ENCODE measurements at places on chromosomes 16 and 17. TPM values are rescaled to one million over a fixed set of nuclear protein-coding genes. Genes with fewer than 3 reads are reported as not detected.

DNA sequence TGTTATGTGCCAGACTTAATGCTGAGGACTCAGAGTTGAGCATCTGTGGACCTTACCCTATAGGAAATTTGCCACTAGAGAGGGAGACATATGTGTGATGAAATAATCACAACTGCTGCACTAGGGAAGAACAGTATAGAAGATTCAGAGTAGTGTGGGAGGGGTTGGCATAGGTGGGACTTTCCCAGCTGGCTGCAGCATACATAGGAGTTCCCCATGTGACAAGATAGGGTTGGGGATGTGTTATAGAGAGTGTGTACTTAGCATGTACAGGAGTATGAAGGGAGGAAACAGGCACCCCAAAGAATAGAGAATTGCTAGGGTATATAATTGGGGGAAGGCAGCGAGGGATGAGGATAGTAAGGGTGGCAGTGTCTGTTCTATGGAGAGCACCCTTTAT is 2.9 kb downstream of the NUP93 start:
- DNase-seq, result no peak

DNA sequence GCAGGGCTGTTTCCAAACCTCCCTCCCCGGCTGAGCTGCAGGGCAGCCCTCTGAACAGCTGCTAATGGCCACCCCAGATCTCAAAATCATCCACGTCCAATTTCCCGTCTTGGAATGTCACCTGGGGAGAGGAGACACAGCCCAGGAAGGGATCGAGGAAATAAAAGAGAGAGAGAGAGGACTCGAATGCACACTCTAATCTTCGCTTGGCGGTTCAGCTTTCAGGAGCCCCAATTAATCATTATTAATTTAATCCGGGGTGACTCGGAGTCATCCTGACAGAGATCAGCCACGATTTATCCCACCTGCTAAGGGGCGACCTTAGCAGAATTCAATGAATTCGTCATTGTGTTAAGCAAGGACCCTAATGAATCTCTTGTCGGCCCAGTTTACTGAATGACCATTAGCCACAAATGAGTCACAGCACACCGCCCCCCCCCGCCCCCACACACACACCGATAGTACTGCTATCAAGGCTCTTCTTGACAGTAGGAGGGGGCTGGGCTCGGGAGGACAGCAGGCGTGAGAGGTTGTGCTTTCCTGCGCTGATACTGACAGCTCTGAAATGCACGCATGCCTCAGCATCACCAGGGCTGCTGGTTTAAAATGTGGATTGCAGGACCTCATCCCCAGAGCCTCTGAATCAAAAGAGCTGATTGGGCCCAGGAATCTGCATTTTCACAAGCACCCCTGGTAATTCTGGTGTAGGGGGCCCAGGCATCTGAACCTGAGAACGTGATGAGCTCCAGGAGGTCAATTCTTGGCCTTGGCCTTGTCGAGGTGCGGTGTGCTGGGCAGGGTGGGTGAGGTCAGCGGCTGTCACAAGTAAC is 190.0 kb upstream of the CIBAR2 start:
- DNase-seq, result no peak

- DNase-seq, result no peak
Measured at GRCh38 chr17:6455321-6455705, 11.1 kb downstream of the PIMREG start.

The KRTAP2-3 gene
- total RNA-seq, result not detected

The CHST4 gene
- not detected for total RNA-seq

GRCh38 chr16:15521390-15521757 is 87.0 kb downstream of the BMERB1 start:
- no peak for DNase-seq

DNA sequence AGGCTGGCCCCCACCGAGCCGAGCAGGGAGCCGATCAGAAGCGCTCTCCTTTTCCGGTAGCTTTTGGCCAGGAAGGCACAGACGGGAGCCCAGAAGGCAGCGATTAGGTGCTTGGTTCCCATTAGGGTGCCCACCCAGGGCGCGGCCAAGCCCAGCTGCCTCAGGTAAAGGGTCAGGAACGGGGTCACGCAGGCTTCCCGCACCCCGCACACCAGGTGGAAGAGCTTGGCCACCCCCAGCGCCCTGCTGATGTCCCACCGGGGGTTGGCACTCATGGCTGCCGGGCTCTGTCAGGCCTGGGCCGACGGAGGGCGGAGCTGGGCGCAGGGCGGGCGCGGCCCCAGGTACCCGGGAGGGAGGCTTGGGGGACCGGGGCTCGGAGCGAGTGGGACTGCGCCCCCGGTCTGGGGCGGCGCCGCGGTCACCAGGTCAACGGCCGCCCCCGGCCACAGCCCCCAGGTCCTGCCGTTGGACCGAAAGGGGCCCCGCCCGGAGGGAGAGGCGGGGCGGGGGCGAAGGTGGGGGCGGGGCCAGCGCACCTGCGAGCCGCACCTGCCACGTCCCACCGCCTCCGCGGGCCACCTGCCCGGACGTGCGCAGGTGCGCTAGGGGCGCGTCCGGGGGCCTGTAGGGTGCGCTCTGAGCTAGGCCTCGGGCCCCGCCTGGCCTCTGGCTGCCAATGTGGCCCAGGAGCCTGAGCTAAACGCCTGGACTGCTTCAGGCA is at the start of gene MFSD6L:
Gene MFSD6L (minus strand): TSS at position 520 of the 724 bp plus-strand sequence. CDS start 245 bp downstream, at position 275.
- no peak for DNase-seq

- DNase-seq, result no peak
Measured at GRCh38 chr17:35189291-35189690, 4.9 kb downstream of the SLC35G3 start.

DNA sequence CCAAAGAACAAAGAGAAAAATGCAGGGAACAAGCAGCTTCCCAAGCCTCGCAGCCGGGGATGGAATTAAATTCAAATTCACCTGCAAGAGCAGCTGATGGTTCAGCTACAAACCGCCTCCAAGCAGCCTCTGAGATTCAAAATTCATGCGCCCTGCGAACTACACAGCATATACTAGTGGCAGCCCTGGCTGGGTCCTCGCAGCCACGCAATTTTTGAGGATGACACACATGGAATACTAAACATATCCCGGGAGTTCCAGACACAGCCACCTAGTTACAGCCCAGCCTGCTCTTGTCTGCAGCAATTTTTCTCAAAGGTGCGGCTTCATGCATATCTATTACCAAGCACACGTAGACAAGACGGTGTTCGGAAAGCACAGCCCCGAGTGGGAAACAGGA is 35.9 kb upstream of the KIFC3 start:
- DNase-seq, result no peak

Data from urinary bladder (tissue), 4 donors.